SK-N-SH (cell line): ENCODE measurements at places on chromosomes 4 and X.
A peak's percentile ranks its signal among the peaks of the same experiment; 100 is the strongest.

DNA sequence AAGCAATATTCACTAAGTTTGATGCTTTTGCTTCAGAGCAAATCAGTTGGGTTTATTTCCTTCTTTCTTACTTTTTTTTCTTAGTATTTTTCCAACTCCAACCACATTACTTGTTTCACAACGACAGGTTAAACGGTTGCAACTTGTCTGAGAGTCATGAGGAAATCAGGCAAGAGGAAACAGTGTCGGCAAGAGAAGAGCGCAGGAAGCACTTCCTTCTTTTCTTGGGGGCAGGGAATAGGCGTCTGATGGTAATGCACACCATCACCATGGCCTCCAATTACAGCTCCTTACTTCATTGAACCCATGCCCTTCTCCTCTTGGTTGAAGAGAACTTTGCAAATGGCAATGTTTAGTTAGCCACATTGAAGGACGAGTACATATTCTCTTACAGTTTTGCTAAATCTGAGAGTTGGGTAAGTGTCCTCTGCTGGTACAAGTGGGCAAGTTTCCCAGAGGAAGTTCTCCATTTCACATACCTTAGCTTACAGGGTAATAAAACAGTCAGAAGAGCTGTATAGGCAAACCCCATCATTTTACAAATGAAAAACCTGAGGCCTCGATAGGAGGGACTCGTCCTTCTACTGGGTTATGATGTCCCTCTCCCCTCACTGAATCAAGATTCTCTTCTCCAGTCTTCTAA lies 8.3 kb upstream of the CXCL8 start:
- no peak for DNase-seq

DNA sequence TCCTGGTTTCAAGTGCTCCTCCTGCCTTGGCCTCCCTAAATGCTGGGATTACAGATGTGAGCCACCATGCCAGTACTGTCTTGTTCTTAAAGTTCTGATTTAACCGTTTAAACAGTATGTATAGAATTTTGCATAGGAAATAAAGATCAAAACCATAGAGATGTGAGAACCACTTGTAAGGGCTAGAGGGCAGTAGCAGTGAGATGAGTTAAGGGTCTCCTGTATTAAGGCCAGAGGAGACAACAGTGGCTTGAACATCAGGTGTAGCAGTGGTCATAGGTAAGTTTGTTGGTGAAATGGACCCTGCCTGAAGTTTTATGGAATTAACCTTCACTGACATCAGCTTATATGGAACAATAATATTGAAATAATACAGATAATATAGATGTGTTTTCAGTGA lies 155.7 kb downstream of the SLC4A4 start:
- no peak for DNase-seq

DNA sequence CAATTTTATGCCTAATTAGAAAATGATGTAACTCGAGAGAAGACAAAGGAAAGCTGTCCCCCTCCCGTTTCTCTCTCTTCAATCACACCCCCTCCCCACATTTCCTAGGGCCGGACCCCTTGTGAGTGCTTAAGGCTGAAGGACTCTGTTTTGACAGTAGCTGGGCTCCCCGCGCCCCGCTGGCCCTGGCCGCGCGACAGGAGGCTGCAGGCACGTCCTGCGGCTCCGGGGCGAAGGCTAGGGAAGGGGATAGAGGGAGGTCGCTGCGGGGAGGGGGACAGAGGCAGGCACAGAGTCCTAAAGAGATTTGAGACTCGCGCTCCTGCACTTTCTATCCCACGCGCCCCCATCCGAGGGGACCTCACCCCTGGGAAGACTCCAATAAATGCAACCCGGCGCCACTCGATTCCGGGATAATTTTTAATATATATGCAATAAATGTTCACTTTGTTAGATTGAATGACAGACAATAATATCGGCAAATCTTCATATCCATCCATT lies 56.2 kb upstream of the TMEM33 start:
- DNase-seq, result peak; percentile 68

DNA sequence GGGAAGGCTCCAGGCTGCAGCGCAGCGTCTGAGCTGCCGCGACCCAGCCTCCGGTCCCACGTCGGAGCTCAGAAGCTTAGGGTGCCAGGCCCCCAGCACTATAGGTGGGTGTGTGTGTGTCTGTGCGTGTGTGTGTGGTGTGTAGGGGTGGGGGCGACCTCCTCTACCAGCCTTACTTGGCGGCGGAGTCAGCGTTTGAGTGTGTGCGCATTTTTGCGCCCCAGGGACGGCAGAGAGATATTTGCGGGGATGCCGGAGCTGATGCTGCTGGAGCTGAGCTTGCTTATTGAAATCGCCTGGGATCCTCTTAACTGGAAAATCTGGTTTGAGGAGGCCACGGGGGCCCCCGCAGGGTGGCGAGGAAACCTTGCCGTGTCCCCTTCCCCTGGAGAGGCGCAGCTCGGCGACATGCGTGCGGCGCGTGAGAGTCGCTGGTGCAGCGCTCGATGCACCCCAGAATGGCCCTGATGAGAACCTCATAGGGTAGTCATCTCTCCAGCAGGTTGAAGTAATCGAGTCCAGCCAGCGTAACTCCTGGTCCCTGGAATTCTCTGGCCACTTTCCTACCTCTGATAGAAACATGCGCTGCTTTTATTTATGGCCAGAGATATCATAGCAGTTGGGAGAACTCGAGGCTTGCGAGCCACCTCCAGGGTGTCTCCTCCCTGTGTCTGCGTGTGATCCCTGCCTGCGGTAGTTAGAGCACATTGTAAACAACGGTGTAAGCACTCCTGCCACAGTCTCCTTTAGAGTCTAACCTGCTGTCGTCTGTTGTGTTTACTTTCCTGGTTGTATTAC lies 2.7 kb downstream of the ADGRL3 start:
- peak; percentile 32 for DNase-seq

DNA sequence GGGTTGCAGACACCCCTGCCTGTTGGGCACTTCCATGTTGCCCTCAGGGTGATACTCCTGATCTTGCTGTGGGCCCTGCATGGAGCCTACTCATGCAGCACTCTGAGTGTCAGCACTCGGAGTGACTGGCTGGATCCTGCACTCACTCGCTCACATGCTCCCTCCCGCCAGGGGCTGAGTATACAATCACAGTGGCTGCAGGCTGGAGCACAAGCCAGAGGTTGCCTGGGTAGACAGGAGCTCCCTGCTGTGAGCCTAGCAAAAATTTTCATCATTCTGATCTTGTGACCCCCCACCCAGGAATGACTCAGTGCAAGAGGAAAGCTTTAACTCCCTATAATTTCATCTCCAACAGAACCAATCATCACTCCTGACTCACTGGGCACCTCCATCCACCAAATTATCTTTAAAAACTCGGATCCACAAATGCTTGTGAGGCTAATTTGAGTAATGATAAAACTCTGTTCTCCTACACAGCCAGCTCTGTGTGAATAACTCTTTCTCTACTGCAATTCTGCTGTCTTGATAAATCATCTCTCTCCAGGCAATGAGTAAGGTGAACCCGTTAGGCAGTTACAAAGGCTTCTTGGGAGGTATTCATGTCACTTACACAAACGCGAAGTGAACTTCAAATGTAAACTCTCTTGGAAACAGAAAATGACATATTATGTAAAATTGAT lies 1180.8 kb upstream of the PABPC4L start:
- no peak for DNase-seq
